NCI-H1092 (cell line): ENCODE measurements at places on chromosomes 6 and 20.

DNA sequence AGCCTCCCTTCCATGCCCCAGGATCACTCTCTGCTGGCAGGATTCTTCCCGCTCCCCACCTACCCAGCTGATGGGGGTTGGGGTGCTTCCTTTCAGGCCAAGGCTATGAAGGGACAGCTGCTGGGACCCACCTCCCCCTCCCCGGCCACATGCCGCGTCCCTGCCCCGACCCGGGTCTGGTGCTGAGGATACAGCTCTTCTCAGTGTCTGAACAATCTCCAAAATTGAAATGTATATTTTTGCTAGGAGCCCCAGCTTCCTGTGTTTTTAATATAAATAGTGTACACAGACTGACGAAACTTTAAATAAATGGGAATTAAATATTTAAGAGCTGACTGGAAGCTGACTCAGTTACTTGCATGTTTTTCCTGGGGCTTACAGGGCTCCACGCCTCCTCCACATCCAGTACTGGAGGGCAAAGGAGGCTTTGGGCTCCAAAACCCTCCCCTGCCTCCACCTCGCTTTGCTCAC, 24.3 kb upstream of the FANCE start:
- DNase-seq = no peak

DNA sequence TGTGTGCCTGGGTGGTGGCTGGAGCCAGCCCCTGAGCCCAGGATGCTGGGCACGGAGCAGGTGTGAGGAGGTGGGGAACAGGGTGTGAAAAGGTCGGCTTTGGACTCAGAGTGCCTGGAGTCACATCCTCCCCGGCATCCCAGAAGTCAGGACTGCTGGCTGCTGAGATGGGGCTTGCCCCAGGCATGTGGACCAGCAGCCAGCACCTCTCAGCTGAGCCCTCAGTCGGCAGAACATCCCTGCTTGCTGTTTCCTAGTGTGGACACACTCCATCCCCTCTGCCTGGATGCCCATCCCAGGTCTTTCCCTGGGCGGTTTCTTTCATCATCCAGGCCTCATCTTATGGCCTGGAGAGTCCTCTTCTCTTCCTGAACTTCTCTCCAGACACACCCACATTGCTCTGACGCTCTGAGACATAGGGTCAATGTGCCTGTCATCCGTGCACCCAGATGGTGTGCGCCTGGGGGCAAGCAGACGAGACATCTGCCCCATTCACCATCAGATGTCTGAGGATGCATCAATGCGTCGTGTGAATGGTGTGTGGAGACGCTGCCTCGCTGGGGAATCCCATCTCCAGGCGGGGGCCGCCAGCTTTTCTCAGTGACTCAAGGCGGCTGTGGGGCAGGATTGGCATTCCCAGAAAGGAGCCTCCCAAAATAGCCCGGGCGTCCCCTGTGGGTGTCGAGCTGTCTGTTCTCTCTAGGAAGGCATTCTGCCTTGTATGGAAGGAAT, 104.2 kb downstream of the SYCP2 start:
- no peak for DNase-seq

DNA sequence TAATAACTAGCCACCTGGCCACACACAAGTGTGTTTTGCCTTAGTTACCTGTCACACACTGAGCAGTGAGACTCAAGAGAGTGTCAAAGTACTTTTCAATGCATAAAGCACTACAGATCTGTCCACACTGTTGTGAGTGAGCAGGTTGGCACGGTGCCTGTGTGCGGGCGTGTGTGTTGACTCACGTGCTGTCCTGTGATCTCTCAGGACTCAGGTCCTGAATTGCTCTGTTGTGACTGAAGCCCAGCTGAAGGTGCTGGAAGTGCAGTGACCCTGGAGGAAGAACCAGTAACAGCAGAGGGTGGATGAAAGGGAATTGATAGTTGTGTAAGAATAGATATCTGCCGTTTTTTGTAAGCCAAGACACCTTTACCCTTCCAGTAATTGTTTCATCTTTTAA, 18.3 kb downstream of the SLC16A10 start:
- DNase-seq = no peak

- DNase-seq = no peak
These were observed 19.5 kb upstream of the PRELID3B start for GRCh38 chr20:59062081-59062480.

DNA sequence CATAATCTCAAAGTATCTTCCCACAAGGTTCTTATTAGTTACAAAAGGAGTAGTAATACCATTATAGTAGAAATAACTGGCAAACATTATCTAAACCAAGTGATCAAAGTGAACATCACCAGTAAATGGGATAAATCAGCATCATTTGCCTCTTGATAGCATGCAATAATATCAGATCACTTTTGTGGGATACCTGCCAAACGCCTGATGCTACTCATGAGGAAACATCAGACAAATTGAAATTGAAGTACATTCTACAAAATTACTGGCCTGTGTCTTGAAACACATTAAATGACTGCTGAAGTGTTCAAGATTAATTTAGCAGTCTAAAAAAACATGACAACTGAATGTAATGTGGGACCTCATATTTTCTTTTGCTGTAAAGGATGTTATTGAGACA, 208.1 kb downstream of the TINAG start:
- no peak for DNase-seq

- no peak for DNase-seq
These were observed 13.9 kb downstream of the ADISSP start for GRCh38 chr20:3753501-3754275.

DNA sequence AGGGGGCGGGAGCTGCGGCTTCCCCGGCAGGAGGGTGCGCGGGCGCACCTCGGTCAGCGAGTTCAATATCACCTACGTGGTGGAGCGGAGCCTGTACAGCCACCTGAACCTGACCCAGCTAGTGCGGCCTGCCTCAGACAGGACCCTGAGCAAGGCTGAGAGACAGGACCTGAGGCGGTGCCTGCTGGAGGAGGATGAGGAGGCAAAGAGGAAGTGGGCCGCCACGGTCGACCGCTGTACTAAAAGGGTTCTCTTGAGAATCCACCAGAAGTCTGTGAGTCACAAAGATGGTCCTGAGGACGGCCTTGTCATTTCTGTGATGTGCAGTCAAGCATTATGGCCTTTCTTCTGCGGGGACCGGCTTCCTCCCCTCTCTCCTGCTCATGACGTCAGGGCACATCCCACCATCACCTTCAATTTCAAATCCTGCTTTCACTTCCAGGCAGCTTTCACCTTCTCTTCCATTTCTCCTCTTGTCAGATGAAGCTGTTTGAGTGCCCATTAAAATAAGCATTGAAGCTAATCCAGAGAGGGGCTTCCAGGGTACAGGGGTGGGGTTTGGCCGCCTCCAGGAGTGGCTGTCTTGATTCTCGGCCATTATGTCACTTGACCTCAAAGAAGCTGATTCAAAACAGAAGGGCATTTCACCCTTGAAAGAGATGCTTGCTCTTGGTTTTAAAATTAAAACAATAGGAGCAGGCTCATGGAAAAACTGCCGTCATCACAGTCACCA, 177.6 kb downstream of the SASH1 start:
- DNase-seq = no peak

DNA sequence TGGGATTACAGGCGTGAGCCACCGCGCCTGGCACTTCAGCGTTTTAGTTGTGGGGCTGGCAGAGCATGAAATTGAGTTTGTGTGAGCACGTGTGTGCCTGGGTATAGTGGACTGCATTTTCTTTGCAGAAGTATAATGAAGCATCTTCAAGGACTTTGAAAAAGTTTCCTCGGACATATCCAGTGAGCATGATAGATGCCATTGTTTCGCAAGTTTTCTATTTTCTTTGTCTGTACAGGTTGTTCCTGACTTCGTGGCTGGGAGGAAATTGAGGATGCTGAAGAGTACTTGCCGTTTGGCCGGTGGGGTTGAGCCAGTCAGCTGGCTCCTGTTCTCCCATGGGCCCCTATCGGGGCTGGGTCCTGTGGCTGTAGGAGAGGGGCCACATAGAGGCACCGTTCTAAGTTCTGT, 55.9 kb downstream of the RREB1 start:
- DNase-seq = no peak

DNA sequence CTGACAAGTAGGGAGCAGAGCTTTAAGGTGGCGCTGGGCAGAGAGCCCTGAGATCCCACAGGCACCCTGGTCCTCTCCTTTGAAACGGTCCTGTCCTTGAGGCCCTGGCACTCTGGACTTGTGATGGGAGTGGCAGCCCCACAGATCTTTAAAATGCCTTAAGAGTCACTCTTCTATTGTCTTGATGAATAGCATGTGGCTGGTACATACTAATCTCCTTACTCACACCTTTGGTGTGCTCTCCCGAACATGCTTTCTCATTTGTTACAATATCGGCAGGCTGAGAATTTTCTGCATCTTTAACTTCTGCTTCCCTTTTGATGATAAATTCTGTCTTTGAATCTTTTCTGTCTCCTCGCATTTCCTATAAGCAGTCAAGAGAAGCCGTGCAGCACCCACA, 333.8 kb downstream of the TFAP2A start:
- DNase-seq = no peak

DNA sequence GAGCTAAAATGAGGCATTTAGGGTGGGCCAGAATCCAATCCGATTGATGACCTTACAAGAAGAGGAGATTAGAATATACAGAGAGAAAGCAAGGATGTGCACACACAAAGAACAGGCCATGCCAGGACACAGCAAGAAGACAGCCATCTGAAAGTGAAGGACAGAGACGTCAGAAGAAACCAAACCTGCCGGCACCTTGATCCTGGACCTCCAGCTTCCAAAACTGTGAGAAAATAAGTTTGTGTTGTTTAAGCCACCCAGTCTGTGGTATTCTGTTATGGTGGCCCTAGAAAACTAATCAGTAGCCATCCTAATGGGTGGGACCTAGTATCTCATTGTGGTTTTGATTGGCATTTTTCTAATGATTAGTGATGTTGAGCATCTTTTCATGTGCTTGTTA, 39.7 kb upstream of the ME1 start:
- no peak for DNase-seq

DNA sequence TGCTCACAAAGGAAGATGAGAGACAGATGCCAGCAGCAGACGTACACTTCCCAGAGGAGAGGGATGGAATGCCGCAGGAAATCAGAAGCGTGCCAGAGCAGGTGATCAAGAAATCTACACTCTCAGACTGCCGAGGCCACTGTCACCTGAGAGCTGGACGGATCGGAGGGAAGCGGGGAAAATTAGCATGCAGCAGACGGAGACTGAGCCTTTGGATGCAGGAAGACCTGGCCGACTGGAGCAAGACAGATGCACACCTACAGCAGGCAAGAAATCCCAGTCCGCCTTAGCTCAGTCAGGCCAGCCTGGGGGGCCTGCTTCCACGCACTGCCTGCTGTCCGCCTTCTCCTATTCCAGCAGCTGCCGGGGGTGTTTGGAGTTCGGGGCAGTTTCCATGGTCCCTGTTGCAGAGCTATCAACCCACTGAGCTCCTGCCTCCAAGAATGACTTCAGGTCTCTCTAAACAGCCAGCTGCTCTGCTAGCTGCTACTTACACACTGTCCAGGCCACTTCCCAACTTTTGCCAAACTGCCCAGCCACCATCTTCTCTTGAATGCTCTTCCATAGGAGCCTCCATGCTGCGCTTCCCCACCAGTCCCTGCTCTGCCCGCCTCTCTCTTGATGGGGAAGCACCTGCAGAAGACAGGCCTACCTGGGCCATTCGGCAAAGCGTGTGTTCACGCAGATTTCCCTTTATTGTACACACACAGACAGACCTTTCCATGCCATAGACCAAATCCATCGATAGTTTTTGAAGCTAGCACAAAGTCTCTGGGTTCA, 368.5 kb downstream of the ZFAND3 start:
- DNase-seq = no peak

GRCh38 chr6:57328074-57328473, 10.6 kb downstream of the PRIM2 start:
- no peak for DNase-seq

- DNase-seq = no peak
These were observed 30.9 kb upstream of the PTPRT start for GRCh38 chr20:43220612-43221011.

DNA sequence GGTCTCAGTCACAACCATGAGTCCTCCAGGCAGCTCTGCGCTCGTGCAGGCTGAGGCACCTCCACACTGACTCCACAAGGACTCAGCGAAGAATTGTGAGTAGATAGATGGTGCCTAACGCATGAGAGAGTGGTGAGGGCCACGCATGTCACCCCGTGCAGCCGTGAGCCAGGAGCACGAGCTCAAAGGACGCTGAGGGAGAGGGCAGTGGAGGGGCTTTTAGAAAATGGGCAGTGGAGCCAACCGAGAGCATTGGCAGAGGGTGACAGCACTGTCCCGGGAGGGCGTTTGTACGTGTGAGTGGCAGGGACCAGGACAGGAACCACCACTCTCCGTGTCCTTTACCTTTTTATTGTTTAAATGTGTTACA, 105.6 kb downstream of the PSMB1 start:
- DNase-seq = no peak

DNA sequence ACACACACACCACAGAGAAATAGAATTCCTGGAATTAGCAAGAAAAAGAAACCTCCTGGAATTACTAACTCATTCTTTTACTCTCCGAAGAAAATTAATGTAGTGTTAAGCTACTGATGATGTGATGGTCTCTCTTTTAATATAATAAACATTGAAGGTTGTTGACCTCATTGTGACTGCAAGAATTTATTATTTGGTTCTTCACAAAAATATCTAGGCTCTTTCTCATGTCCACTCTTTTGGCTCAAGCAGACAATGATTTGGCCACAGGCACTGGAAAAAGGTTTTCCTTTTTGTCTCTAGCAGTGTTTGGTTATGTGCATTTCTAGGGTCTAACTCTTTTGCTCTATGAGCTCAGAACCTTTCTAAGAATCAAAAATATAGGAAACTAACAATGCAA, 811.9 kb downstream of the TENT5A start:
- no peak for DNase-seq

- DNase-seq = no peak
These were observed 14.7 kb downstream of the UBE2V1 start for GRCh38 chr20:50098259-50098658.

- no peak for DNase-seq
These were observed 44.3 kb downstream of the TPD52L1 start for GRCh38 chr6:125197795-125198269.

DNA sequence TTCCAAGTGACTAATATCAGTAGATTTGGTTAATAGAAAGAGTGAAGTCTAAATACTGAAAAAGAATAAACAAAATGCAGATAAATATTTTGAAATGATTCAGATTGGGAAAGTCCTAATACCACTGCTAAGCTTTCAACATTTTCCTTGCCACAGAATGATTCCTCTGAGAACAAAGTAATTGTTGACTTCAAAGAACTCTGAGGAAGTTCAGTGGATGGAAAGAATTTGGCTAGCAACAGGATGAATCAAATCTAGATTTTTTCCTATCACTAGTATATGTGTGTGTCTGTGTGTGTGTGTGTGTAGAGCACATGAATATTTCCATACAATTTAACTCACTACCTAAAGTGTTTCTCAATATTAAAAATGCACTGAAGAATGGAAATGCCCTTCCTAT, 107.9 kb upstream of the PREP start:
- no peak for DNase-seq

DNA sequence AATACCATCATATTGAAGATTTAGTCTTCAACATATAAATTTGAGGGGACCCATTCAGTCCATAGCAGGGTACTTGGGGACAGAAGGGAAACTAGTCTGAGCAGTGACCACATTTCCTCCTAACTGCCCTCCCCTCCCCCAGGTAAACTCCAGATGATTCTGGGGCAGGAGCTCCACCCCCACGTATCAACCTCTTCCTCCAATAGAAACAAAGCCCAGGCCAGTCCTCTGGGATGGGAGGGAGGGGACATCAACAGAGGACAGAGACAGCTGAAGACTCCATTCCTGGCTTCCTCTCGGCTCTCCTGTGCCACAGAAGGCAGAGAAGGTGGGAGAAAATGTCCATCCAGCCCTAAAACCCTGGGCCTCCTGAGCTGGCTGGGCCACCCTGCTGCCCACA, 85.0 kb upstream of the TOP1 start:
- no peak for DNase-seq

GRCh38 chr6:26043384-26044139, 43.7 kb upstream of the HFE start:
- DNase-seq = no peak

- DNase-seq = no peak
These were observed 576 bp upstream of the RRP36 start for GRCh38 chr6:43020847-43021246.
